EL (cell line): ENCODE measurements at places on chromosomes 11 and 22.

DNA sequence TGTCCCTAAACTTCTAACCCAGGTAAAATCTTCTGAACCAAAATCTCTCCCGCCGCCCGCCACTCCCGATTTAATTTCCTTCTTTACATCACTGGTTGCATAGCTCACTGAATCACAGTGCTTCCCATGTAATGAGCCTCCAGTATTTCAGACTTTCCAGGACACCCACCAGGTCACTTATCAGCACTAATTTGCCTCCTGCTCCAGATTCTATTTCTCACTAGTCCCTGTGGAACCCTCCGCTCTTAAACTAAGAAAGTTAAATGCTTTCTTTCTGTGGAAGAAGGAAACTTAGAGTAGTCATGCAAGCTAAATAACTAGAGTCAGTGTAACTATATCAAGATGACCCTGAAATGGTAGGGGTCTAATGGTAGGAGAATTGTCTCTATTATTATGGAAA lies 106.6 kb upstream of the OPCML start:
- no peak for DNase-seq

GRCh38 chr11:70141486-70142220 lies 61.4 kb upstream of the FADD start:
- no peak for DNase-seq

DNA sequence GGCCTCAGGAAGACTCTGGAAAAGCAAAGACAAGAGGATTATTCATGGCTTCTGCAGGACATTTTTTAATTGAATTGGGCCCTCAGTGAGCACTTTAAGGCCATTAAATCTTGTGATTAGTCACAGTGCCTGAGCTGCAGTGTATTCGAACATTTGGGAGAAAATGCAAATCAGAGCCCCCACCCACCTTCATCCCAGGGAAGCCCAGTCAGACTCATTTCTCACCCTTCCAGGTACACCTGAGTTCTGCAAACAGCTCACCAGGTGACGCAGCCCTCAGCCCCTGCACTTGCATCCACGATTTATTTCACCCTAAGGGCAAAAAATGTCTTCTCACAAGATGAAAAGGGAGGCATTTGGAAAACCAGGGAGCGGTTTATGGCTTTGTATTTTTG lies 128.7 kb downstream of the MPPED1 start:
- DNase-seq, result no peak

DNA sequence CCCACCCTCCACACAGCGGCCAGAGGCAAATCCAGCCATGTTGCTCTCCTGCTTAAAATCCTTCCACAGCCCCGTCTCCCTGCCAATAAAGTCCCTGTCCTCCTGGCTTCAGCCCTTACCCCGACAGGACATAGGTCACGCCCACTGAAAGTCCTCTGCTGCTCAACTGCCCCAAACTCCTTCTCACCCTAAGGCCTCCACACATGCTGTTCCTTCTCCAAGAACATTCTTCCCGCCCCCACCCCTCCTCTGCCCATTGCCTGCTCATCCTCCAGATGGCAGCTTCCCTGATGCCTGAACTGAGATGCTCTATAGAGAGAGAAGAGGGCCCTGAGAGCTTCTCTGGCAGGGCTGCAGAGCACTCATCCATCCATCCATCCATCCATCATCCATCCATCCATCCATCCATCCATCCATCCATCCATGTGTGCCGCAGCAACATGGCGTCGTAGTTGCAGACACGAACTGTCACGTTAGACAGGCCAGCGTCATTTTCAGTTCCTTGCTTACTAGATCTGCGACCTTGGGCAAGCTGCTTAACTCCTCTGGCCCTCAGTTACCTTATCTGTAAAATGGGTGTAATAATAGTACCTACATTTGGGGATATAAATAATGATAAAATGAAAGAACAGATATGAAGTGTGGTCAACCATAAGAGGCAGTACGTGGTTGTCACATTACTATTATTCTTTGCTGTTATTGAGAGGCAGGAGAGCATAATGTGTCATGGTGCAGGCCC lies 9.4 kb downstream of the NPTXR start:
- DNase-seq, result no peak

- DNase-seq, result no peak
These were observed 5.8 kb upstream of the RCOR2 start for GRCh38 chr11:63922673-63923192.

- DNase-seq, result no peak
These were observed 629.5 kb upstream of the ANO3 start for GRCh38 chr11:25702417-25702816.

DNA sequence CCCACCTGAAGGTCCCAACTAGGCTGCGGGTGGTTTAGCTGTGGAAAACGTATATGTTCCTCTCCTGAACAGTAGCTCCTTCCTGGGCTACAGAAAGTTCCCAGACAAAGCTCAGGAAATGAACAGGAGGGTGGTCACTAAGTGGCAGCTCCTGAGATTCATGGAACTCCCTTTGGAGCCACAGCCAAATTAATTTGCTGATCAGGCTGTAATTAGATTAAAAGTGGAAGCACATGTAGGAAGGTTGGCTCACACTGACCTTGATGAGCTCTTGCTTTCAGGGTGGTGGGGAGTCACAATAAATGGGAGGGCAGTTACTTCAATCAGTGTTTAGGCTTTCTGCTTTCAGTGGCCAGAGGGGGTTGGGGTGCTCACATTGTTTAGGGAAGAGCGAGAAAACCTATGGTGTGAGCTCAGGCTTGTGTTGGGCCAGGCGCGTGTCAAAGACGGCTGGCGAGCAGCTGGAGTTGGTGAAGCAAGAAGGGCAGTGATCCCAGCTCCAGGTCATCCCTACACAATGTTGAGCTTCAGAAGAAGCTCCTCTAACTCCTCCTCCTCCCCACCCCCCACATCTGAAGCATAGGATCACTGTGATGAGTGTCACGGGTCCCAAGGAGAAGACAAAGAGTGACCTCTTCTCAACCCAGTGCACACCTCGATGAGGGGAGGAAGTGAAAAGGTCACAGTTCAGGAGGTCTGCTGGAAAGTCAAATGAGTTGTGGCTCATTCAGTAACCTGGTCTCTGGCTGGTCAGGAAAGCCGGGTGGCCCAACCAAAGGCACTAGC lies 42.5 kb downstream of the CLPB start:
- no peak for DNase-seq

DNA sequence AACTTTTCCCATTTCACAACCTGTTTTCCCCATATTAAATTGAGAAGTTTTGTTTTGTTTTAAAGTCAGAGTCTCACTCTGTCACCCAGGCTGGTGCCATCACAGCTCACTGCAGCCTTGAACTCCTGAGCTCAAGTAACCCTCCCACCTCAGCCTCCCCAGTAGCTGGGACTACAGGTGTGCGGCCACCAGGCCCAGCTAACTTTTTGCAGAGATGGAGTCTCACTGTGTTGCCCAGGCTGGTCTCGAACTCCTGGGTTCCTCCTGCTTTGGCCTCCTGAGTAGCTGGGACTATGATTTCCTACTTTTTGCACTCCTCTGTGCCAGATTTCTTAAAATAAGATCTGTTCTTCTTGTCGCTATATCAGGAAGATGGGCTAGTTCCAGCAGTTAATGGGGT lies 44.9 kb downstream of the GNB1L start:
- no peak for DNase-seq

DNA sequence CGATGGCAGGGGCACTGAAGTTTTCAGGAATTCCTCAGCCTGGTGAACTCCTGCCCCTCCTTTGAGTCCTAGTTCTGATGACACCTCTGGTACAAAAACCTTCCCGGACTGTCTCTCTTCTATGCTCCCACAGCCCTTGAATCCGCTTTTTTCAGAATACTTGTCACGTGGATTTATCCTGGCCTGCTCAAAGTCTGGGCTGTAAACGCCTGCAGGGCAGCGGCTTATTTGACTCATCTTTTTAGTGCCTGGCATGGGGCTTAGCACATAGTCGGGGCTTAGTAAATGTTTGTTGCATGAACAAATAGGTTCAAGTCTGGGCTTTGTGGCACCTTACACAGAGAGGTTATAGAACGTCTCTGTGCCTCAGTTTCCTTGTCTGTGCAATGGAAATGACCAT lies 13.4 kb upstream of the KCNJ11 start:
- no peak for DNase-seq

DNA sequence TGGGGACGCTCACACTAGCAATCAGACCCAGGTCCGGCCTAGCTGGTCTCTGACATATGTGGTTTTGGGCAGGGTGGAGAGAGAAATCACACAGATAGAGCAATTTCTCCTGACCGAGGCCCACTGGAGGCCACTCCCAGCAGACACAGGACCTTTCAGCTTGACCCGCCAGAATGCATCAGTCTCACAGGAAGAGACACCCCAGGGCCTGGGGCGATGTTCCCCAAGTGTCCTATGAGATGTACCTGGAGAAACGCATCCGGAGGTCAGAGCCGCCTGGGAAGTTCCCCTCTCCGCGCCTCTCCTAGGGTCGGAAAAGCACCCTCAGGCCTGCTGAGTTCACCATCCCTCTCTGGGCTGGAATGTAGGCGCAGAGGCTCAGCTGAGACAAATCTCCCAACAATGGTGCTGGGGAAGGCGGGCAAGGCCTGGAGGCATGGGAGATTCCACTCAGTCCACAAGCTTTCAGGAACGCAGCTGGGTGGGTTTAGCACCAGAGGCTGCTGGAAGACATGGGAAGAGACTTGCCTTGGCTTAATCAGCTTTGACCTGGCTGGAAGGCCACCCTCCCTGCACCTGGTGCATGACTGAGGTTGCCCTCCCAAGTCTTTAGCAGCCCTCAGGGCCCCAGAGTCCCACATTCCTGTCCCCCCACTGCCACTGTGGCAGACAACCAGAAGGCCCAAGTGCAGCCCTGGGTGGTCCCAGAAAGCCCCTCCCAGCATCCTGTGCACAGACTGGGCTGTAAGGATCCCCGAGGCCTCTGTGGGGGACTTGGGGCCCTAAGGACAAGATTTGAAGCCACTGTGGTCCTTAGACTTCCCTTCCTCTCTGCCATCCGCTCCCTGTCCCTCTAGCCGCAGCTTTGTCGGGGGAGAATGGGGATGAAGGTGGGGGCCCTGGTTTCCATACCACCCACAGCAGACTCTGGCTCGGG lies 57.5 kb downstream of the RTL6 start:
- DNase-seq, result no peak

DNA sequence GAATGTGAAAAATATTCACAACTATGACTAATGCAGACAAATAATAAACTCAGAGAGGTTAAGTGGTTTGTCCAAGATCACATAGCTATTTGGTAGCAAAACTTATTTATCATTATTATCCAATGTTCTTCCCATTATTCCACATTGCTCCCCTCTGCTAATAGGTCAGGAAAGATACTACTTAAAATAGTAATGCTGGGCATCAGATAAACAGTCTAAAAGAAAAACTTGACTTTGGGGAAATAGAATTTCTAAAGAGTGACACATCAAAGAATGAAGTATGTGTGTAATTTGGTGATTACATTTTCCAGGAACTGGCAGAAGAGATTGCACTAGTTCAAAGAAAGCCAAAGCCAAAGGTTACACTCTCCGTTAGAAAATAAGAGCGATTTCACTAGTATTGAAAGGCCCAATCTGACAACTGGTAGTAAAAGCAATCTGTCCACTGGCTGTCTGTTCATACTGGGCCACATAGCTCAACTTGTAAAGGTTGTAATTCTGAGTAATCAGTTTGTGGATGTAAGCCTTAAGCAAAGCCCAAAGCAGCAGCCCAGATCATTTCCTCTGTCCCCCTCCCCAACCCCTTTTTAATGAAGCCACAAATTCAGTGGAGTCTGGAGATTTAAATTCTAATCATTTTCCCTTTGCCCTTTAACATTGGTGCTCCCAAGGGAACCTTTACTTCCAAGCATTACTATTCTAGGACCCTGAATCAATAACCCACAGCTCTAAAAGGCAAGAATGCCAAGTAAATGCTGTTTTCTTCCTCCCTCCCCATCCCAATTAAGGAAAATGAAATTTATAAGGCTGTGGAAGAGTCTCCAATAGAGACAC lies 283.5 kb downstream of the TTC28 start:
- peak; percentile 81 for DNase-seq

GRCh38 chr22:41919357-41920224 lies 4.7 kb upstream of the SHISA8 start:
- DNase-seq, result peak; percentile 45

DNA sequence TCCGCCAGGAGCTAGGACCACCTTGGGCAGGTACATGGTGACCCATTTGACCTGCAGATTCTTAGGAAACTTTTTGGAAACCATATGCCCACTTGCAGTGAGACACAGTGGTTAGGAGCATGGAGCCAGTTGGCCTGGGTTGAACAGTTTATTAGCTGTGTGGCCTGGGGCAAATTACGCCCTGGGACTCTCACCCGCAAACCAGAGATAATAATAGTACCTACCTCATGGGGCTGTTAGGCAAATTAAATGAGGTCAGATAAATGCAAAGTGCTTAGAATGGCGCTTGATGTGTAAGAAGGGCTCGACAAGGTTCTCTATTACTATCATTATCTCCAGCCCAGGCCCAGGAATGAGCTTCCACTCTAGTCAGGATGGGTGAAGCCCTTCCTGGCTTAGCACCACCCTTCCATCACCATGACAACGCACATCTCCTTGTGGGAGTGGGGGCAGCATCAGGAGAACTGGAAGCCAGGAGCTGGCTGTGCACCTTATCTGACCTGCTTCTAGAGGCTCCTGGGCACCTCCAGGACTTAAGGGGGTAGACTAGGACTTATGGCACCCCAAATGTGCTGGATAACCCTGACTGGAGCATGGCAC lies 5.1 kb downstream of the SYT12 start:
- no peak for DNase-seq

- DNase-seq, result no peak
These were observed 56.3 kb upstream of the ATXN10 start for GRCh38 chr22:45615364-45615763.

DNA sequence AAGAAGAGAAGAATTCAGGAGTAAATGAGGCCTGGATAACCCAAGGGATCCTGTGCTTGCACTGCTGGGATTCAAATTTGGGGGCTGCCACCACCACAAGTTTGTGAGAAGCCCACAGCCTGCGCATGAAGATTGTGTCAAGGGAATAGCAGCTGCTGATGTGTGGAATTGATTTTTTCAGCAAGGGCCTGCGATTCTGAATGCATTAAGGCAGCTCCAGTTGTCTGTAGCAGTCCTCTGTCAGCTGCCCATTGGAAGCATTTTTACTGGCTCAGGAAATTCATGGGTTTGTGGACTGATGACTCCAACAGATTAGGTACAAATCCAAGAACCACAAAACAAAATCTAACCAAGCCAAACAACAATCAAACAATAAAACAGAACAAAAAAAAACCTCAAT lies 14.0 kb downstream of the ARVCF start:
- no peak for DNase-seq

- no peak for DNase-seq
These were observed 17.4 kb downstream of the KCTD21 start for GRCh38 chr11:78170874-78171549.

- DNase-seq, result no peak
These were observed 55.8 kb downstream of the CLMP start for GRCh38 chr11:123139206-123139605.

- DNase-seq, result peak; percentile 34
These were observed 4.7 kb downstream of the DDIAS start for GRCh38 chr11:82906236-82906635.
